Activated T-helper 1 cell treated with Interleukin-2 at 50 U/mL for 16 hours (primary cell): ENCODE measurements at places on chromosomes 2 and 18.

DNA sequence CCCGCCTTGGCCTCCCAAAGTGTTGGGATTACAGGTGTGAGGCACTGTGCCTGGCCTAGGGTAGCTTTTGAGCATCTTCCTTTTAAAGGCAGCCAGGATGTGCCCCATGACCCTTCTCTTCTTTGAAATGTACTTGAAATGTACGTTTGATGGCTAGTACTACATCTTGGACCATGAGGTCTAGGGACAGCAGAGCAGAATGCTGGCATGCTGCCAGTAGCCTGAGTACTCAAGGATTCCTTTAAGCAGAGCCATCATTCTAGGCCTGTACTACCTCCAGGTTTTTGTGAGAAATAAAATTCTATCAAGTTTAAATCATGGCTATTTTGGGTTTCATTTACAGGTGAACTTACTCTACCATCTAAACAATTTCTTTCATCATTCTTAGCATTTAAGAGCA is 2.9 kb upstream of the EML6 start:
- no peak for DNase-seq

- DNase-seq = no peak
These were observed 23.3 kb upstream of the IL1RN start for GRCh38 chr2:113104054-113104611.

- no peak for DNase-seq
These were observed 144.6 kb downstream of the SH3BP4 start for GRCh38 chr2:235096447-235096846.

DNA sequence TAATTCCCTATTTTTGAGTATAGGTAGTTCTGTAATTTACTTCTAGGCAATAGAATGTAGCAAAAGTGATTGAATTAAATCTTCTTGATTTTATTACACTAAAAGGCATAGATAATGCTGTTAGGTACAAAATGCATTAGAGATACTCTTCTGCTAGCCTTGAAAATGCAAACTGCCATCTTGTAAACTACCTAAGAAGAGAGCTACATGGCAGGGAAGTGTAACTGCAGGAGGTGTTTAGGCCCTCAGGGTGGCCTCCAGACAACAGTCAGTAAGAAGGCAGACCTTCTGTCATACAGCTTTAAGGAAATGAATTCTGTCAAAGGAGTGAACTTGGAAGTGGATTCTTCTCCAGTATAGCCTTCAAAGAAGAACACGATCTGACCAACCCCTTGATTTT is 1396.8 kb upstream of the SLC39A10 start:
- no peak for DNase-seq

- DNase-seq = no peak
These were observed 133.7 kb downstream of the HAUS1 start for GRCh38 chr18:46237891-46238290.

DNA sequence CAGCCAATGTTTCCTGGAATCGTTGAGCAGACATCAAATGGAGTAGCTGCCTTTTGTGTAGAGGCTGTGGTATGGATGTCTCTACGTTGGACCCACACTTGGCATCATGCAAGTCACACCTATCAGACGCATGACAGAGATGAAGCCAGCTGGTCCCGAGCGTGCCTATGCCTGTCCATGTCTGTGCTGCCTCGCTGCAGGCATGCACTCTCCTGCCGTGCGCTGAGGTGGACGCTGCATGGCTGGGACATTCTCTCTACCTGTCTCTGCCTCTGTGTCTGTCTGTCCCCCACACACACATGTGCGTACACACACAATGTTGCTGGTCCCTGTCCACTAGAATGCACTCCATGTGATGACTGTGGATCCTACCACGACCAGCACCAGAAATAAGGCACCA is 514.2 kb upstream of the MYT1L start:
- DNase-seq = no peak
